Activated T-cell treated with anti-CD3 and anti-CD28 coated beads, Interleukin-2, amount 50 U/mL, for 72 hours (primary cell): ENCODE measurements at places on chromosomes 6 and 20. TPM values are rescaled to one million over a fixed set of nuclear protein-coding genes. Genes with fewer than 3 reads are reported as not detected.

CBFA2T2 gene
- 14.4 TPM for total RNA-seq

GRCh38 chr20:31721408-31722256, 1.0 kb downstream of the BCL2L1 start:
- DNase-seq: peak; percentile 41

MUC21 gene
- total RNA-seq: not detected

SCUBE3 gene
- 0.05 TPM for total RNA-seq

GRCh38 chr20:2658414-2659354, 5.3 kb downstream of the IDH3B start:
- no peak for DNase-seq

FERMT1 gene
- total RNA-seq: 0.34 TPM

DNA sequence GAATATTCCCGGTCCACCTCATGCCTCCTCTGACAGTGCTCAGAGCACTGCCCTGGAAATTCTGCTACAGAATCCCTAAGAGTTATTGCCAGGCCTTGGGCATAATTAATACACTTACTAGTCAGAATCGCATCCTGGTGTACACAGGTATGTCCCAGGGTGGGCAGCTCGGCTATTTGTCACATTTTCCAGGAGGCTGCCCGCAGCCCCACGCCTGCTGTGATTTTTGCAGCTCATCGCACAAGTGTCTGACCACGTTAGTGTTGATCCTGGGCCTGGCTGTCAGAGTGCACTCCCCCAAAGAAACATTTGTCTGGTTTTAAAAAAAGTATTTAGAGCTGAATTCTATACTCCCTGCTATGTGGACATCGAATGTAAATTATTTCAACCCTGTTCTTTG, 105.4 kb downstream of the CD83 start:
- no peak for DNase-seq

DNA sequence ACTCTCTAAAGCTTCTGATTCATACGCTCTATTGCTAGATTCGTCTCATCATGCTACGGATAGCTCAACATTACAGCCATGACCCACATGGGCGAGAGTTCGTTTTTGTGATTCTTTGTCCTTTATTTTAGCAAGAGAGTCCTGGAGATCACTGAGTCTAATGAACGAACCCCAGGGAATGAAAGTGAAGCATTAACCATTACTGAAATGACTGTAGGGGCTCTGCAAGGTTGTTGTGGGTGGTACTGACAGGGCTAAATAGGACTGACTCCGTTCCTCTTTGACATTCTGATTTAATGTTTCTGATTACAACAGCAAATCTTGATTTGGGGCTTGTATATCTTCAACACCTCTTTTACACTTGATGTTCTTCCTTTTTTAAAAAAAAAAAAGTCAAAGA, 13.7 kb upstream of the RTF2 start:
- DNase-seq: no peak

DNA sequence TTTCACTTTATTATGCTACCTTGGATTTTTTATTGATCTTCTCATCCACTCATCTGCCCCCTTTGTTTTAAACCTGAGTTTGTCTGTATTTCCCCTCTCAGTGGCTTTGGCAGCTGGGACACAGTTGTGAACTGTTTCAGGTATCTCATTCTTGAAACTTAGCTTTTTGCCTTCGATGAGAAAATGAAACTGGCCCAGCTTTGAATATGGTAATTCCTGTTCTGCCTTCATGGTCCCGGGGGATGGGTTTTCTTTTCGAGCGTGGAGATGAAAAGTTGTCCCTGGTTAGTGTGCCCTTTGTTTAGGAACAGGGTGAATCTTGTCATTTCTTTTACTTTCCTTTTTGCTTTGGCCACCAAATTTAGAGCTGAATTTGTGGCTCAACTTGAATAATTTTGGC, 25.6 kb downstream of the DHX35 start:
- DNase-seq: no peak

- DNase-seq: peak; percentile 40
Measured at GRCh38 chr6:3801960-3802359, 47.2 kb upstream of the FAM50B start.

DNA sequence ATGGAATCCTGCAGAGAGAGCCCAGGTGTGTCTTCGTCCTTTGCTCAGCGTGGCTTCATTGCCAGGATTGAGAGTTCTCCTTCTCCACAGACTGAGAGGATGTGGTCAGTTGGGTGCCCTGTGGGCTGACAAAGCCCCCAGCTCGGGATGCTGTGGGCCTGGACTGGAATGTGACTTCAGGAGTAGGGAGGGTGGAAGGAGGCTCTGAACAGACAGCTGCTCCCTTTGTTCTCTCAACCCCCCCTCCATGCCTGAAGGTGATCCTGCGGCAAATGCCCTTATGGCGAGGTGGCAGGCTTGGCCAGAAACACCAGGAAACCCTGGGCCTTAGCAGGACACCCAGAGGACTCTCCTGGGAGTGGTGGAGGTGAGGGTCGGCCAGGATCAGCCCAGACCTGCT, 1.8 kb upstream of the CST5 start:
- DNase-seq: no peak

- no peak for DNase-seq
Measured at GRCh38 chr6:127219869-127220268, 46.8 kb upstream of the RNF146 start.

DNA sequence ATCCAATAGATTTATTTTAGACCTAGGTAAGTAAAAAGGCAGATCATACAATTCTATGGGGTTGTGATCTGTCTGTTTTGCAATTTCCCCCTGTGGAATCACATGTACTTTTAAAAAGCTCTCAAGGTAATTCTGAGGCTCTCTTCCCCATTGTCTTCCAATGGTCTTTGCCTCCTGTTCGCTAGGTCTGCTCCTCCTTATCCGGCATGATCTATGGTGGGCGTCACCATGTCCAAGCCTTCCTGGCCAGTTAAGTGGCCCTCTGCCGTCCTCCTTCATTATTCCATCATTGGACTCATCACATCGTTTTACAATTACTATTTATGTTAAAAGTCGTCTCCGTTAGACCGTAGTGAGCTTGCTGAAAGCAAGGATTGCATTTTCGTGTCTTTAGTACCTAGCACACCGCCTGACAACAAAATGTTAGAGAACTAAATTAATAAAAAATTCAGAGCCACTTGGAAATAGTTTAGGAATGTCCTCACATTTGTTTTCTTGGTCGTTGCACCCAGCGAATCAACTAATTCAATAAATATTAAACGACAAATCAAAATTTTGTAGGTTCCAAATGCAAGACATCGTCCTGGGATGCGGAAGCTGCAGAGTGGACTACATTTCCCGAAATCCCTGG, 2.2 kb upstream of the STXBP5 start:
- peak; percentile 7 for DNase-seq

MCCD1 gene
- not detected for total RNA-seq

GRCh38 chr20:34794006-34794585, 31.4 kb downstream of the NCOA6 start:
- DNase-seq: no peak

NFATC2 gene
- total RNA-seq: 29.4 TPM

- peak; percentile 94 for DNase-seq
Measured at GRCh38 chr6:2999618-3000557, at the start of gene NQO2. Gene NQO2 (plus strand): TSS chr6:2999894. CDS start chr6:3006553, 6,659 bp downstream.

- no peak for DNase-seq
Measured at GRCh38 chr6:10621213-10621612, 73.2 kb downstream of the C6orf52 start.

DNA sequence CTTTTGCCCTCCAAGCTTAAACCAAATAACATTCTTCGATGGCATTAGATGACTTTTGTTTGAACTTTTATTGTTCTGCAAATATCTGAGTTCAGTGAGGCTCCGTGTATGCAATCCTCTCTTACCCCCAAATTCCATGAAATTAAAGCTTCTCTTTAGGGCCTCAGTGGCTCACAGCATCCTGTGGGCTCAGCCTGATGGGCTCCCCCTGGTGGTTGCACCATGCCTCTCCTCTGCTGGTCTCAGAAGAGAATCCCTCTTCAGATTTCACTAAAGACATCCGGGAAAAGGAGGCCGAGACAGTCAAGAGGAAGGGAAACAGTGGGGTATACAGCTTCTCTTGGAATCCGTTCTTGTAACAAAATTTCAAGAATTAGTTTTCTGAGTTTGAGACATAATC, 331.6 kb upstream of the NT5E start:
- DNase-seq: no peak

MPC1 gene
- total RNA-seq: 26.8 TPM

DNA sequence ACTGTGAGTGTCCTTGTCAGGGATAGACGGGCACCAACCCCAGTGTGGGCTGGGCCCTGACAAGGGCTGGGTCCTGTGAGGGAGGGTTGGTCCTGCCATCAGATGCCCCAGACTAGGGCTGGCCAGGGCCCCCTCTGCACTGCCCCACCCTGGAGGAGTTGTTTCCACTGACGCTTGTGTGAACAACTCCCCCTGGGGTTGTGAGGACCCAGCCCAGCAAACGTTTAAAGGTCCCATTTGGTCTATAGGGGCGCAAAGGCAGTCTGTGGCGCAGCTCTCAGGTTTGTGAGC, 104.1 kb downstream of the BMP7 start:
- DNase-seq: no peak

BPIFB1 gene
- total RNA-seq: not detected

EHMT2 gene
- 49.2 TPM for total RNA-seq

DNA sequence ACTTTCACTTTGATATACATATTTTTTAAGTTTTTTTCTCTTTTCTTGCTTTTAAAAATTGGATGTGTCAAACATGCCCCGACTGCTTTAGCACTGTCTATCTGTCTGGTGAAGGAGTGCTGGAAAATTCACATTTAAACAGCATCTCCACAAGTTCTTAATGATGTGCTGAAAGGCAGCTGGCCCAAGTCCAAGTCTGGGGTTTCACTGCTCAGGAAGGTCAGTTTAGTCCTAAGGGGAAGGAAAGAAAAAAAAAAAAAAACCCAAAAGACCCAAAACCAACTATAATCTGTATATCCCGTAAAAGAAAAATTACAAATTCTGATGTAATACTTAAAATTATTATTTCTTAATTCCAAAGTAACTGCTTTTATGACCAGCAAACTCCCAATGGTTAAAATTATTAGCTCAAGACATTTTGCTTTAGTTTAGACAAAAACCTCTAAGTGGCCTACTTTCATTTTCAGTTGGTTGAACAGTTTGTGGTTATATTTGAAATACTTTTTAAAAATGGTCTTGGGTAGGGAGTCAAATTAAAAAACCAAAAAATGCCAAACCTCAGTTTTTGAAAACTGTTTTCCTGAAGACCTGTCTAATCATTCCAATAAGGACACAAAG, 79.5 kb upstream of the PREP start:
- DNase-seq: no peak

DNA sequence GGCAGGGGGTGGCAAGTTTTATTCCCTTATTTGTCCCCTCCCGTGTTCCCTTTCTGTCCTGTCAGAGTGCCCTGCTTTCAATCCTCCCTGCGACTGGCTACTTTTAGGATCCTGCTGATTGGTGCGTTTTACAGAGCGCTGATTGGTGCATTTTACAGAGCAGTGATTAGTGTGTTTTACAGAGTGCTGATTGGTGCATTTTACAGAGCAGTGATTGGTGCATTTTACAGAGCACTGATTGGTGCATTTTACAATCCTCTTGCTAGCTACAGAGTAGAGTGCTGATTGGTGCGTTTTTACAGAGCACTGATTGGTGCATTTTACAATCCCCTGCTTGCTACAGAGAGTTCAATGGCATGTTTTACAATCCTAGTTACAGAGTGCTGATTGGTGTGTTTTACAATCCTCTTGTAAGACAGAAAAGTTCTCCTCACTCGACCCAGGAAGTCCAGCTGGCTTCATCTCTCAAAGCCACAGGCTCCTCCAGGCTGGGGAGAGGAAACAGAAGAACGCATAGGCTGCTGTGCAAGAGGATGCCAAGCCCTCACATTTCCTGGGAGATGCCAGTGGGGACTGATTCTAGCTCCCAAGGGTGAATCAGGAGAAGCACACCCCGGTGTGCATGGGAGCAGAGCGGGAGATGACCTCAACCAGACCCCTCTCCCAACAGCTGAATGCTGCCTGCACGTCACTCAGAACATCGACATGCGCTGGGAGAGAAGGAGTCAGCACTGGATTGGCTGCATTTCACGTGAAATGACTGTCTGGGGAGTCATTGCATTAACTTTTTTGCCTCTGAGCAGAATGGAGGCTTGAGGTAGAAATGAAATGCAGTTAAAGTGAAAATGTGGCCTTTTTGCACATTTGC, 48.3 kb upstream of the SLC22A23 start:
- DNase-seq: no peak

DNA sequence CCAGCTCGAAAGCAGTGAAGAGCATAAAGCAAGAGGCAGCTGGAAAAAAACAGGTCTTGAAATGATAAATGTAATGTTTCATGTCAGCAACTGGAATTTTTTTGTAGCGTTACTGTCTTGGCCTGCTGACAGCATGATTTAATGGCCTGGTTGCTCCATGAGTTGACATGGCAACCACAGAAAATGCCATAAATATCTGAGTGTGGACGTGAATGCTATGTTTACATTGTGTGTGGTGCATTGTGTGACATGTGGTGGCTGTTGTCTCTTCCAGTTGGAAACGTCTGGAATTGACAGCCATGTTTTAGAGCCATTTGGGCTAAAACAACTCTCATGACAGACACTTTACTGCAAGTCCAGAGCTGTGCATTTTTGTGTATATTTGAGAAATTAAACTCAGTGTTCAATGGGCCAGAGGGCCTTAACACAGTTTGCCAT, 170.0 kb downstream of the FOXA2 start:
- DNase-seq: no peak

PROKR2 gene
- not detected for total RNA-seq

GRCh38 chr6:144870782-144871181, 585.6 kb downstream of the UTRN start:
- DNase-seq: no peak

ARFGEF2 gene
- total RNA-seq: 23.3 TPM

DNA sequence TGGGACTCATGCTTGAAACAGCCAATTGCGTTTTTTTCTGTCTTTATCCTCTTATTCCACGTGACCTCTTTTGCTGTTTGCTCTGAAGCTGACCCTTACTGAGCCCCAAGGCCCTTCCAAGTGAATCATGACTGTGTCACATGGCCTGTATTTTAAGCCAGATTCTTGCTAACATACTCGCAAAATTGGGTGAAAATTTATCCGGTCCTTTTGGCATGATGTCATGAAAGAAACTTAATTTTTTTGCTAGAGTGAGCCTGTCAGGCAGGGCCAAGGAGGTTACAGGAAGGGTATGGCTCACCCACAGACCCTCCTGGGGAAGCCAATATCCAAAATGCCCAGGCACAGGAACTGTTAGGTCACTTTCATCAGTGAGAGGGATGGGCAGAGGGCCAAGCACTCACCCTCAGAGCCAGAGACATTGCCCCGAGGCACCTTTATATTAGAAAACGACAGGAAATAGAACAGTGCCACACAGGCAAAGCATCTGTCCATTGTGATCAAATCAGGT, 296.7 kb downstream of the CDH26 start:
- DNase-seq: no peak

- DNase-seq: no peak
Measured at GRCh38 chr6:38676974-38677544, 25.9 kb downstream of the GLO1 start.
